Bronchial smooth muscle cell (primary cell): ENCODE measurements at places on chromosomes 16 and 17. TPM values are rescaled to one million over a fixed set of nuclear protein-coding genes. Genes with fewer than 3 reads are reported as not detected.

Gene CD300LG
- not detected in 2 replicates for total RNA-seq

Gene RAMP2
- 0.17 TPM in 1 of 2 replicates, not detected in the other for total RNA-seq

Gene ST6GALNAC2
- 1.0 and 1.4 TPM in 2 replicates for total RNA-seq

Gene ALOX15
- total RNA-seq, result 0.17 TPM in 1 of 2 replicates, not detected in the other

Gene CBFA2T3
- total RNA-seq, result 0.17 TPM in 1 of 2 replicates, not detected in the other

Gene CTF1
- 0.94 and 4.3 TPM in 2 replicates for total RNA-seq

Gene ZCCHC14
- 9.1 and 14.0 TPM in 2 replicates for total RNA-seq

Gene TPSD1
- total RNA-seq, result not detected in 2 replicates

Gene TBC1D3K
- not detected in 2 replicates for total RNA-seq

Gene MAPK7
- 10.4 and 17.4 TPM in 2 replicates for total RNA-seq

Gene CNTD1
- total RNA-seq, result 0.16 and 0.94 TPM in 2 replicates

Gene NKIRAS2
- total RNA-seq, result 9.7 and 13.4 TPM in 2 replicates

Gene PKMYT1
- total RNA-seq, result 1.1 TPM in 1 of 2 replicates, not detected in the other

Gene ZFP3
- 0.69 and 1.3 TPM in 2 replicates for total RNA-seq

Gene MYH1
- total RNA-seq, result not detected in 2 replicates

Gene SEPTIN12
- total RNA-seq, result not detected in 2 replicates

Gene IGF2BP1
- 2.1 and 2.5 TPM in 2 replicates for total RNA-seq

Gene OTOP2
- not detected in 2 replicates for total RNA-seq

Gene UMOD
- not detected in 2 replicates for total RNA-seq

Gene SOX15
- total RNA-seq, result 0.17 and 0.32 TPM in 2 replicates

Gene ADORA2B
- total RNA-seq, result 12.9 and 22.0 TPM in 2 replicates

Gene CDH5
- total RNA-seq, result under 0.01 and 0.09 TPM in 2 replicates

Gene VASN
- 57.5 and 98.9 TPM in 2 replicates for total RNA-seq

Gene MYH13
- total RNA-seq, result under 0.01 TPM in 1 of 2 replicates, not detected in the other

Gene TBC1D3
- not detected in 2 replicates for total RNA-seq

Gene FGF11
- total RNA-seq, result 1.0 and 1.1 TPM in 2 replicates

Gene C16orf89
- total RNA-seq, result 2.5 TPM in 1 of 2 replicates, not detected in the other

Gene ADPRM
- total RNA-seq, result 11.8 and 16.1 TPM in 2 replicates

Gene MYH2
- not detected in 2 replicates for total RNA-seq

Gene SDR42E2
- total RNA-seq, result under 0.01 TPM in 1 of 2 replicates, not detected in the other

Gene GRAP
- under 0.01 and 0.34 TPM in 2 replicates for total RNA-seq

Gene BMERB1
- total RNA-seq, result 75.7 and 112 TPM in 2 replicates

Gene PTX4
- not detected in 2 replicates for total RNA-seq

Gene CLEC3A
- total RNA-seq, result not detected in 2 replicates

Gene KCNG4
- total RNA-seq, result under 0.01 TPM in 1 of 2 replicates, not detected in the other

Gene CCDC200
- 0.16 TPM in 1 of 2 replicates, not detected in the other for total RNA-seq

Gene SEZ6L2
- total RNA-seq, result 5.5 and 7.5 TPM in 2 replicates

Gene CRISPLD2
- 2.7 and 3.1 TPM in 2 replicates for total RNA-seq

Gene SCIMP
- not detected in 2 replicates for total RNA-seq

Gene ARL6IP1
- 163 and 193 TPM in 2 replicates for total RNA-seq

Gene ATP2A3
- 3.8 and 5.9 TPM in 2 replicates for total RNA-seq

Gene C17orf50
- total RNA-seq, result not detected in 2 replicates

Gene WDR45B
- 40.9 and 44.3 TPM in 2 replicates for total RNA-seq

Gene GPT2
- 7.6 and 8.8 TPM in 2 replicates for total RNA-seq

Gene LITAFD
- total RNA-seq, result not detected in 2 replicates

Gene IGSF6
- total RNA-seq, result not detected in 2 replicates

Gene DHRS7B
- total RNA-seq, result 20.8 and 22.1 TPM in 2 replicates

Gene NPIPB12
- 7.4 and 8.2 TPM in 2 replicates for total RNA-seq

Gene PRKCB
- not detected in 2 replicates for total RNA-seq

Gene USP43
- 0.09 TPM in 1 of 2 replicates, not detected in the other for total RNA-seq

Gene DLX4
- not detected in 2 replicates for total RNA-seq
